Mononuclear cell (primary cell): ENCODE measurements at places on chromosomes 2 and 18. TPM values are rescaled to one million over a fixed set of nuclear protein-coding genes. Genes with fewer than 3 reads are reported as not detected.

AKAIN1 gene
- not detected for total RNA-seq

ANKRD62 gene
- total RNA-seq = not detected

CDH20 gene
- 0.10 TPM for total RNA-seq

HOXD11 gene
- not detected for total RNA-seq

IL36A gene
- total RNA-seq = not detected

SH3BP4 gene
- 1.4 TPM for total RNA-seq

RNMT gene
- 108 TPM for total RNA-seq

ABCG5 gene
- total RNA-seq = not detected

LYPD6B gene
- total RNA-seq = not detected

ITGB6 gene
- total RNA-seq = not detected

EFEMP1 gene
- total RNA-seq = 0.42 TPM

HSBP1L1 gene
- total RNA-seq = 18.6 TPM

TUBA4B gene
- total RNA-seq = not detected

NABP1 gene
- 103 TPM for total RNA-seq

FOXI3 gene
- not detected for total RNA-seq

CFAP53 gene
- not detected for total RNA-seq

PRSS56 gene
- not detected for total RNA-seq

IL1RN gene
- total RNA-seq = 203 TPM

EPG5 gene
- 44.0 TPM for total RNA-seq

CYS1 gene
- 0.10 TPM for total RNA-seq

RGPD3 gene
- 1.5 TPM for total RNA-seq

SH3RF3 gene
- 2.2 TPM for total RNA-seq

TEKT4 gene
- total RNA-seq = not detected

IL37 gene
- total RNA-seq = not detected

DUSP19 gene
- 0.42 TPM for total RNA-seq

ITGA6 gene
- 116 TPM for total RNA-seq

SIX3 gene
- total RNA-seq = not detected

PDCL3 gene
- total RNA-seq = 15.1 TPM

CTAGE1 gene
- total RNA-seq = 0.10 TPM

INPP1 gene
- 2.2 TPM for total RNA-seq

NEU2 gene
- not detected for total RNA-seq

CHRND gene
- not detected for total RNA-seq

HNMT gene
- total RNA-seq = 42.2 TPM

SERPINB12 gene
- not detected for total RNA-seq

REG3A gene
- not detected for total RNA-seq

ITGA4 gene
- total RNA-seq = 138 TPM

CCDC102B gene
- total RNA-seq = 4.1 TPM

HRH4 gene
- total RNA-seq = 0.42 TPM

IL1R2 gene
- 1.4 TPM for total RNA-seq

EGR4 gene
- total RNA-seq = 0.52 TPM

ASB18 gene
- total RNA-seq = not detected

METTL8 gene
- total RNA-seq = 19.0 TPM

SCG2 gene
- 0.42 TPM for total RNA-seq

FAP gene
- not detected for total RNA-seq

KCTD1 gene
- 1.3 TPM for total RNA-seq

MERTK gene
- 3.7 TPM for total RNA-seq

KLHL41 gene
- total RNA-seq = 0.10 TPM

SERPINB4 gene
- not detected for total RNA-seq

CFAP65 gene
- 0.10 TPM for total RNA-seq

MDH1B gene
- total RNA-seq = not detected
